CD4-positive, alpha-beta T cell treated with Interleukin-12 subunit alpha and Interleukin-12 subunit beta, for 1 hour (primary cell): ENCODE measurements at places on chromosomes 2 and 18.

DNA sequence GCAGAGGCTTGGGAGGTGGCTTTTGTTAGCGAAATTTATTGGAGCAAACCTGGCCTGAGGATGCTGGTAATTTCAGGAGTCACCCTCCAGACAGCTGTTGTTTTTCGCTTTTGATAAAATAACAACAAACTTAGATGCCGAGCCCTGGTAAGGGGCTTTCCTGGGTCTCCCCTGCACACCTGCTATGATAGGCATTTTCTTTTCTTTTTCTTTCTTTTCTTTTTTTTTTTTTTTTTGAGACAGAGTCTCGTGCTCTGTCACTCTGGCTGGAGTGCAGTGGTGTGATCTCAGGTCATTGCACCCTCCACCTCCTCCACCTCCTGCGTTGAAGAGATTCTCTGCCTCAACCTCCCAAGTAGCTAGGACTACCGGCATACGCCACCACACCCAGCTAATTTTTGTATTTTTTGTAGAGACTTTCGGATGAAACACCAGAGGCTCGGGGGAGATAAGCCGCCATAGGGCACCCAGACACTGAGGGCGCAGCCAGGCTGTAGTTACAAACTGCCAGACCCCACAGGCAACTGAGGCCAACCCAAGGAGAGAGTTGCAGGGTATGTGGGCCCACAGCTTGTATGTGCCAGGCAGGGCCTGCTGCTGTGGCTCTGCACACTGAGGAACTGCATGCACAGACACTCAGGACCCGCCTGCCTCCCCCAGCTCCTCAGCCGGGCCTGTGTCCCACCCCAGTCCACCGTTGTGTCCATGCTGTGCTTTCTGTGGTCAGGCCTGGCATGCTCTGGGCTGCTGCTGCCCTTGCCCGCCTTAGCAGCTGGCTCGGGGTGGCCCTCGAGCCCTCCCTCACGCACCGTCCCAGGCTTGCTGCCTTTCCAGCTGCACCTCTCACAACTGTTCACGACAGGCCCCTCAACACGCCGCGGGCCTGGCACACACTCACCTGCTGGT lies 3.9 kb downstream of the GYPC start:
- DNase-seq, result no peak

DNA sequence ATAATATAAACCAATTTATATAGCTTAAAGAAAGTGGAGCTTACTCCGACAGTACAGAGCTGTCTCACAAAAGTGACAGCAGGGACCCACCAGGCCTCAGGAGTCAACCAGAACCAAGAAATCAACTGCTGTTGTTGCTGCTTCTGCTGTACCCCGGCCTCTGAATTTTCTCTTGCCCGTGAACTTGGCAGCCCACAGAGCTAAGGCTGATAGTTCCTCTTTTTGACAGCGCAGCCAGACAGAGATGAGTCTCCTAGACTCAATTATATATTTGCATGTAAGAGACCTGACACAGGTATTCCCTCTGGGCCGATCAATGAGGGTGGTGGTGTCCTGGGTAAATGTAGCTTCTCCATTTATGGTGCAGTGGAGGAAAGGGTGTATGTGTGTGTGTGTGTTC lies 109.4 kb downstream of the KCTD1 start:
- DNase-seq, result no peak

DNA sequence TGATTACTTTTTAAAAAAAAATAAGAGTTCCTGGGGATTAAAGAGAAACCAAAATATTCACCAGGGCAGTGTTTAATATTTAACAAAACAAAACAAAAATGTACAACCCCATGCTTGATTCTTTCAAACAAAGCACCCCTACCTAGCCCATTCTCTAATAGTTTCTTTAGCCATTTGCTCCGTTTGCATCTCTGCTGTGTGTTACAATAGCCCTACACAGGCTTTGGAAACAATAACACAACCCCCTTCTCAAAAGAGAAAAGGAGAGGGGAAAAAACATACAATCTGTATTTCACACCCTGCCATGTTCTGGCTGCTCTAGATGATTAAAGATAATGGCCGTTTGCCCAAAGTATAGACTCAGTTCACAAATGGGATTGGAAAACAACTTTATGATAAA lies 302.9 kb downstream of the CPS1 start:
- no peak for DNase-seq

DNA sequence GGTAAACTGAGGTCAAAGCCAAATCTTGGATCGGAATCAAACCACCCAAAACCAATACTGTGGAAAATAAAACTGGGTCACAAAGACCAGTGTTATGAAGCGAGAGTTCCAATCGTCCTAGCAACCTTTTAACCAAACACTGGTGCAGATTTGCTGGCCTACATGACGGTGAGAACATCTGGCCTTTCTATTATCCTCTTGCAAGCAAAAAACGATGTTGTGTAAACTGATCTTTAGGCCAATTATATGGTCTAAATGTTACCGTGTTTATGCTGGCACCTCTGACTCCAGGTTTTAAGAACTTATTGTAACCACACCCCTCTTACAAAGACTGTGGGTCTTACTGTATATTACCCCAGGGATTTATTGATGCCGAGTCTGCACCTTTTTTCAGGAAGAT lies 145.9 kb downstream of the GFPT1 start:
- no peak for DNase-seq

DNA sequence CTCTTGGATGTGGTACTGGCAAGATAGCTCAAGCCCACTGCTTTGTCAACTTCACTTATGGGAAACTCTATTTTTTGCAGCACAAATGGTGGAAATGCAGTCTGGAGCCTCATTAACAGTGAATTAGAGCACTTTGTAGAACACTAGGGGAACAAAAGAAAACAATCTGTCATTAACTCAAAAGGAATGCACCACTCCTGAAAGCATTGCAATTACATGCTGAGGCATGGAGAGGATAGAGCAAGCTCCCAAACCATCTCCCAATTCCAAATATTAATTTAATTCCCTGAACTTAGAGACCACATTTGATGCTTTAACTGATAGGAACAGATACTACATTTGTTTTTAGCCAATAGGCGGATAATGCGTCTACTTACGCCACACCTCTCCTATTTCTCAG lies 32.8 kb upstream of the TANC1 start:
- DNase-seq, result no peak

- DNase-seq, result no peak
Observed at GRCh38 chr2:96495982-96496629, 9.1 kb downstream of the NEURL3 start.

DNA sequence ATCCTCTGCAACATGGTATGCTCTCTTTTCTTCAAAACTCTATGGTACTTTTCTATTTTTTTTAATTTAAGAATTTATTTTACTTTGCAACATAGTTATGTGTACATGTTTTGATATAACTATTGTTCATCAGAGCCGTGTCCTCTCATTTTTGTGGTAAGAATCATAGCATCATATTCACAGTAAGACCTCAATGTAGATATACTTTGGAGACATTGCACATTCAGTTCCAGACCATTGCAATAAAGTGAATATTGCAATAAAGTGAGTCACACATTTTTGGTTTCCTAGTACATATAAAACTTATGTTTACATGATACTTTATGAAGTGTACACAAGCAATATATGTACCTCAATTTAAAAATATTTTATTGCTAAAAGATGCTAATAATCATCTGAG lies 22.7 kb upstream of the LINC00305 start:
- no peak for DNase-seq

DNA sequence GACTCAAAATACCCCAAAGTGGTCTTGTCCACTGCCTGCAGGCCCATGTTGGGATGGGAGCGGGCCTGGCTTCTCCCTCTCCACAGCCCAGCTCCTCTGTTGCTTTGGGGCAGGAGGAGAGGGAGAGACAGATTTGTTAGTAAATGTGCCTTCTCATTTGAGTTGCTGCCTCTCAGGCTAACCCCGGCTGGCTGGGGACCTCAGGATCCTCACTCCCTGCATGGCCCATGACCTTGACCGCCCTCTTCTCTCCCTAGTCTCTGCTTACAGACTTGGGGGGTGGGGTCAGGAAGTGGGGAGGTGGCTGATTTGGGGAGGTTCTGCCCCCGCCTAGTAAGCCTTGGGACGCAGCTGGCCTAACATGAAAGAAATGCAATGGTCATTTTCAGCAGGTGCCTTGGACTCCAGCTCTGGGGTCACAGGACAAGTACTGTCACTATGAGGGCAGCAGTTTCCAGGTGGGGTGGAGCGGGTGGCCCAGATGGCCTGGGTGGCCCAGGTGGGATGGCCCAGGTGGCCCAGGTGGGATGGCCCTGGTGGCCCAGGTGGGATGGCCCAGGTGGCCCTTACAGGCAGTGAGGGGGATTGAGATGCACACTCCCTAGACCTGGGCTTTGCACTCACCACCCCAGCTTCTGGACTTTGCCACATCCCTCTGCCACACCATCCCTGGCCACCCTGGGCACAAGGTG lies 24.1 kb downstream of the HJURP start:
- DNase-seq, result no peak

DNA sequence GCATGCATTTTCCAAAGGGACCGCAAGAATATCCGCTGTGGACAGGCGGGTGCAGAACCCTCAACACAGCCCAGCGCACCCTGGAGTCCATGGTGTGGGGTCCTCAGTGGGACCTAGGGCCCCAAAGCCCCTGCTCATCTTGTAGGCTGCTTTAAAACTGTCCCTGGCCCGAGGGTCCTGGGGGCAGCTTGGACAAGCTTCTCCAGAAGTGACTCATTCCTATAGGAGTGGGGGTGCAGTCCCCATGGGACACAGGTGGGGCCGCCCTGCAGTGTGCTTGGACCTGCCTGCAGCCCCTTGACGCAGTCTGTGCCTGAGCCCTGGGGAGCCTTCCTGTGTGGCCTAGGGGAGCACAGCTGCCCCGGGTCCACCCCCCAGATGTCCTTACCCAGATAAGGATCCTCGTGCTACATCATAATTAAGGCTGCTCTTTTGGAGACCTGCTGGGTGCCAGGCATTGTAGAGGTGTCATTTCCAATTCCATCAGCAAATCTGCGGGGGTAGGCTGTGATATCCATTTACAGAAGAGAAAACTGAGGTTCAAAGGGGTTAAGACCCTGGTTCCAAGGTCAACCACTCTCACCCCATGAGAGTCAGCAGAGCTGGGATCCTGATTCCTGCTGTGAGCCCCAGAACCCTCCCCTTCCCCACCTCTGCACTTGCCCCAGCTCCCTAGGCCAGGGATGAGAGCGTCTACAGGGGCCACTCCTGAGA lies 1.7 kb upstream of the HS6ST1 start:
- no peak for DNase-seq

DNA sequence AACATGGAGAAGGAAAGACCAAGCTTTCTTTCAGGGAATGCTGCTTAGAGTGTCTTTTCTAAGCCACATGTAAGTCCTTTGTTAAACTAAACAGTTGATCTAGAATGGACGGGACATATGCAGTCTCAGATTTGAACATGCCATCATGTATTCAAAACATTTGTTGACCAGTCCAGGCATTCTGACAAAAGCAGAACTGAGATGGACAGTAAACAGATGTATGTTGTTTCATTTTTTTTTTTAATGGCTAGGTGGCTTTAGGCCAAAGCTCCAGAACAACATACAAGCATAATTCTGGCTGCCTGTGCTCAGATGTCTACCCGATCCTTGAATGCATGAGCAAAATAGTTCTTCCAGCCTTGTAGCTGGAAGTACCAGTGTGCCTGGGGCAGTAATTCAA lies 1211.4 kb upstream of the FAM98A start:
- no peak for DNase-seq

- DNase-seq, result no peak
Observed at GRCh38 chr2:30511122-30512083, 64.4 kb downstream of the LCLAT1 start.

- no peak for DNase-seq
Observed at GRCh38 chr2:218003981-218004419, 1.2 kb upstream of the TNS1 start.

DNA sequence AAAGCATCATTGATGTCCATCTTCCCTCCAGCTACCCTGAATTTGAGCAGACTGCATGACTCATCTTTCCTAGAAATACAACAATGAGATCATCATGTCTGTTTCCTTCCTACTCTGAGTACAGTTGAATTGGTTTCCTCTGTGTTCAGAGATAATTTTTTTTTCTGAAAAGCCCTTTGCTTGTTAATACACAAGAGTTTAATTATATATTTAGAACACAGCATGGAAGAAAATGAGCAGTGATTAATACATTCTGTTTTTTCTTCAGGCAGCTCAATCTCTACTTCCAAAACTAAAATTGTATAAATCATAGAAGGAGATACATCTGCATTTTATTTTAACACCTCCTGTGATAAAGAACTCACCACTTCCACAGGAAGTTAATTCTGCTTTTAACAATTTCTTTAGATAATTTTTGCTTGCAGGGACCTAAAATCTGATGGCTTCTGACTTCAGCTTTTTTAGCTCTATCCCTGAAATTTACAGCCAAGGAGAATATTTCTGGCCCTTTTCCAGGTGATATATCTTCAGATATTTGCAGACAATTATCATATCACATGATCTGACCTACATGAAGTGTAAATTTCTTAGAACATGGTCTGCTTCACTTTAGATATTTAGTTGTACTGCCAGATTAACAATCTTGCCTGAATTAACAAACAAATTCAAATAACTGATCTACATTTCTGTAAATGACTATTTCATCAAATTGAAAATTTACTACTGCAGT lies 249.0 kb downstream of the TRIB2 start:
- peak; percentile 44 for DNase-seq

DNA sequence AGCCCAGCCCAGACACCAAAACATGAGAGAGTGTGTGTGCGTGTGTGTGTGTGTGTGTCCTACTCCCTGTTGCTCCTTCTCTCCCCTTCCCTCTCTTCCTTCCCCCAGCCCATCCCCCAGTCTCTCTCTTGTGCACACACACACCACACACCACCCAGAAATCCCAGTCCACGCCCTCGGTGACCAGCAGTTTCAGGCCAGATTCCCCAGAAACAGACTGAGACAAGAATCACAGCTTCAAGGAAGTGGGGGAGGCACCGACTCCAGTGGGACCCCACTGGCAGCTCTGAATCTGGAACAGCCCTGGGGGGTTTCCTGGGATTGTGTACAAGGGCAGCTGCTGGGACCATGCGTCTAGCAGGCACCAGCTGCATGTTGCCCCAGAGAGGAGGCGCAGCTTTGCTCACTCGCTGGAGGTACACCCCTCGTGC lies 113.5 kb downstream of the NDUFA10 start:
- no peak for DNase-seq

GRCh38 chr2:171956135-171956825 lies 34.0 kb downstream of the HAT1 start:
- no peak for DNase-seq

DNA sequence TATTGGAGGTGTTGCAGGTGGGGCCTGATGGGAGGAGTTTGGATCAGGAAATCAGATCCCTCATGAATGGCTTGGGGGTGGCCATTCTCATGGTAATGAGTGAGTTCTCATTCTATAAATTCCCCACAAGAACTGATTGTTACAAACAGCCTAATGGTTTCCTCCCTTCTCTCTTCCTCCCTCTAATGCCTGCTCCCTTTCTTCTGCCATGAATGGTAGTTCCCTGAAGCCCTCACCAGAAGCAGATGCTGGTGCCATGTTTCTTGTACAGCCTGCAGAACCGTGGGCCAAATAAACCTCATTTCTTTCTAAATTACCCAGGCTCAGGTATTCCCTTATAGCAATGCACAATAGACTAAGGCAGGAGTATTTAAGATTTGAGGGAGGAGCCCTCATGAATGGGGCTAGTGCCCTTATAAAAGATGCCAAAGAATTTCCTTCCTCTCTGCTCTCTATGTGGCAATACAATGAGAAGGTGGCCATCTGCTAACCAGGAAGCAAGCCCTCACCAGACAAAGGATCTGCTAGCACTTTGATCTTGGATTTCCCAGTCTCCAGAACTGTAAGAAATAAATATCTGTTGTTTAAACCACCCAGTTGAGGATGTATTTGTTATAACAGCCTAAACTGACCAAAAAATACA lies 251.8 kb downstream of the ZEB2 start:
- no peak for DNase-seq

- peak; percentile 51 for DNase-seq
Observed at GRCh38 chr2:144454466-144455287, 65.2 kb downstream of the ZEB2 start.

- DNase-seq, result no peak
Observed at GRCh38 chr2:218856167-218856895, 3.3 kb upstream of the WNT6 start.
